ENCODE measurements at places on chromosomes 16 and 17.

DNA sequence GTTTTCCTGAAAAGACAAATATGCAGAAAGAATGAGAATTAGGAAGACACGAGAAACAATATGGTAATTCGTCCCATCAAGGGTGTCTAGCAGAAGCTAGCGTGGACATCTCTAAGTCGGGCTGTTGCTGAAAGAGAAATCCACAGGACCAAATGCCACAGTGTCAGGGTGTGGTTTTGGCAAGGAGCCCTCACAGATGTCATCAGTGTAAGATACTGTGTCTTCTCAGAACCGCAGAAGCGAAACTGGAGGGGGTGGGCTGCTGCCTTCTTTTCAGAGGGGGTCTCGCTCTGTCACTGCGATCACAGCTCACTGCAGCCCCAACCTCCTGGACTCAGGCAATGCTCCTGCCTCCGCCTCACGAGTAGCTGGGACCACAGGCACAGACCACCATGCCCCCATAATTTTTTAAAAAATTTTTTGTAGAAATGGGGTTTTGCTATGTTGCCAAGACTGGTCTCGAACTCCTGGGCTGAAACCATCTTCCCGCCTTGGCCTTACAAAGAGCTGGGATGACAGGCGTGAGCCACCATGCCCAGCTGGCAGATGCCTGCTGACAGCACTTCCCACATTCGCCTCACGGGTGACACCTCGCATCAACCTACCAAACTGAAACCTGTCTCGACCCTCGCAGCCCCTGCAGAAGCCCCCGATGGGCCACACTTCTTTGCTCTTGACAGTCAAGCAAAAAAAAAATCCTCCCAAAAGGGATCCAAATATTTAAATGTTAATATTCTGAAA is 26.2 kb downstream of the TRAP1 start:
- DNase-seq: no peak

DNA sequence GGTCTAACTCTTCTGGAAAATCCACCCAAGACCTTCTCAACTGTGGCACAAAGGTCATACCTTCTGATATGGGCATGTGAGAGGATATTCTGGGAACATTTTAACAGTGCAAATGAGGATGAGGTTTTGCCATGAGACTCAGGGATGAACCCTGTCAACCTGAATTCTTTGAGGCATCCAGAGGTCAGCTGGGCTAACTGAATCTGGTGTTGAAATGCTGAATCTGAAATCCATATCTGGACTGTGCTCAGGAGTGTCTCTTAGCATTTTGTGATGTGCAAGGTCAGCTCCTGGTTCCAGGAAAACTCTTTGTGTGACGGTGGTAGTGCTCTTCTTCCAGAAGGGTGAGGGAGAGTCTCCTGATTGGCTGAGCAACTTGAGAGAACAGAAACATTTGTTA is 276.0 kb upstream of the SALL1 start:
- no peak for DNase-seq

DNA sequence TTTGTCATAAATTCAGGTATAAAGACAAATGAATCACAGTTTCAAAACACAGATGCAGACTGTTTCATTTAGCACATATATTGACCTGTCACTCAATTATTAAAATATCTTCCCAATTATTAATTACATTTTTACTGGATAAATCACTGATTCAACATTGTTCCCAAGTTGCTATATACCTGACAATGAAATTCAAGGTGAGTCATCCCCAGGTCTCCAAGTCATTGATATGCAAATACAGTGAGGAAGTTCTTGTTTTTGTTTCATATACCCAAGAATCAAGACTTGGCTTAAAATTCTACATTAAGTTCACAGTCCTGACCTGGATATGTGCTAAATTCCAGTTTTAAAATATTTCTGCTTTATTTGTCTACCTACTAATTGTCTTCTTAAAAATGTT is 599.3 kb upstream of the PSMD7 start:
- no peak for DNase-seq

DNA sequence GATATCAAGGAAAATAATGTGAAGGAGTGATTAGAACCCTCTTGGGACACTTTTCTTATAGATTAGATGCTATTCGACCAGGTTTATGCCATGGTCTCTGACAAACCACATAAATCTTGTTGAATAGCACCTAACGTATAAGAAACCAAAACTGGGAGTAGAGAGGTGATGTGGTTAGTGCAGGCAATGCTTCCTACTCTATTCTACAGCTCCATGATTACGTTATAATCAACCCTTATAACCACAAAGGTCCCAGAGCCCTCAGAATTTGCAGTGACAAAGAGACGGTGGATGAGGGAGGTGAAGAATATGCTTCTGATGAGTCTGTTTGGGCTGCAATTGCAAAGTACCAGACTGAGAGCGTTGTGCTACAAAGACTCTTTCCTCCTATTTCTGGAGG is 78.4 kb downstream of the ARHGAP44 start:
- DNase-seq: no peak

DNA sequence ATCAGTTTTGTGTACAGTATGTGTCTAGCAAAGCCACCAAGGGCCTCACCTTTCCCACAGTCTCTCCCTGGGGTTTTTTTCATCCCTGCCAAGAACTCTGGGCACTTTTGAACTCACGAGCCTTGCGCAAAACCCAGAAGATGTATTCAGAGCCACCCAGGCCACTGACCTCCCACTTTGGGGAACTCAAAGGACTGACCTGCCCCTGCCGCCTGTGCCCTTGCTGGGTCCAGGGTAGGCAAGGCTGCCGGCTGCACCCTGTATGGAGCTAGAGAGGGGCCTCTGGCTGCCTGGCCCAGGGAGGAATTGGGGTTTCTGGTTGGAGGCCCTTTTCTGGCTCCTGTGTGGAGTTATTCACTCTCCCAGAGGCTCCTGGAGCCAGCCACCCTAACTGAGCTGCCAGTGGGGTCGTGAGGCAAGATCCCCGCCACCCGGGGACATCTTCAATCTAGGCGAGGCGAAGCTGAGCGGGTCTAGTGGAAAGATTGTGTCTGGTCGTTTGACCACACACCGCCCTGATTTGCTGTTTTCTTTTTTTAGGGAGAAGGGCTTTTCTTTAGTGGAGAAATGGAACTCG is 1.9 kb downstream of the CDK5R1 start:
- DNase-seq: no peak

GRCh38 chr17:17420561-17421269 is 56.1 kb upstream of the MED9 start:
- no peak for DNase-seq

DNA sequence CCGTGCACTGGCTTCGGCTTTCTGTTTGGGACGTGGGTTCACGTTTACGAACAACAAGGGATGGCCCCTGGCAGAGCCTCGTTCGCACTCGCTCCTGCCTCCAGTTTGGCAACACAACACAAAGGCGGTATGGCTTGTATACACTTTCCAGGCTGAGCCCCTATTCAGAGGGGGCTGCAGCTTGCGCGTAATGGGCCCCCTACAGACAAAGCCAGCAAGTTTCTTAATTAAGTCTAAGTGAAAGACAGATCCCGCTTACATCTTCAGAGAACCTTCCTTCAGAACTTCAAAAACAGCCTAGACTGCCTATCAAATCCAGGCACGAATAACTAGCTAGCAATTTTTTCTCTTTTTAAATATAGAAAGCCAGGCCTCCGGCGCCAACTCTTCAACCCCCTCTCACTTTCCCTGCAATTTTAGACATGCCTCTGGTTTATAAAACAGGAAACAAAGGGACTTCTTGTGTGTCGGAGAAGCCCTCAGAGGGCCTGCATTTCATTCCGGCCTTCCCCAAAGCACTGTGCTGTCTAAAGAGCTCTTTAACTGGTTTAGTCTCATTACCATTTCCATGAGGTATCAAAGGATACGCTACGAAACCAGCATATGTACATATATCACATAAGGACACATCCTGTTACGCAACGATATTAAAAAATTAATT is 244.9 kb downstream of the STX8 start:
- no peak for DNase-seq

DNA sequence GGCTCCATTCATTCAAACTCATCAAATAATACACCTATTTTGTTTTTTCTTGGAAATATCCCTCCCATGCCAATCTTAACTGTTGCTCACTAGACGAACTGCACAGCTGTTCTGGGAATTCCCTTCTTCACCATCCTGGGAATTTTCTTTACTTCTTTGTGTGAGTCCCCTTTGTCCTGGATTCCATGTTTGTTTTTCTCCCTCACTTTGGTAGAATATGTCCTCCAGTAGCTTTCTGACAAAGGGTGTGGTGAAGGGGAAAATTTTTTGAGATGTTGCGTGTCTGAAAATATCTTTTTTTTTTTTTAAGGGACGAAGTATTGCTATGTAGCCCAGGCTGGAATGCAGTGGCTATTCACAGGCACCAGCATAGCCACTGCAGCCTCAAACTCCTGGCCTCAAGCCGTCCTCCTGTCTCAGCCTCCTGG is 17.2 kb upstream of the UTP6 start:
- DNase-seq: no peak

DNA sequence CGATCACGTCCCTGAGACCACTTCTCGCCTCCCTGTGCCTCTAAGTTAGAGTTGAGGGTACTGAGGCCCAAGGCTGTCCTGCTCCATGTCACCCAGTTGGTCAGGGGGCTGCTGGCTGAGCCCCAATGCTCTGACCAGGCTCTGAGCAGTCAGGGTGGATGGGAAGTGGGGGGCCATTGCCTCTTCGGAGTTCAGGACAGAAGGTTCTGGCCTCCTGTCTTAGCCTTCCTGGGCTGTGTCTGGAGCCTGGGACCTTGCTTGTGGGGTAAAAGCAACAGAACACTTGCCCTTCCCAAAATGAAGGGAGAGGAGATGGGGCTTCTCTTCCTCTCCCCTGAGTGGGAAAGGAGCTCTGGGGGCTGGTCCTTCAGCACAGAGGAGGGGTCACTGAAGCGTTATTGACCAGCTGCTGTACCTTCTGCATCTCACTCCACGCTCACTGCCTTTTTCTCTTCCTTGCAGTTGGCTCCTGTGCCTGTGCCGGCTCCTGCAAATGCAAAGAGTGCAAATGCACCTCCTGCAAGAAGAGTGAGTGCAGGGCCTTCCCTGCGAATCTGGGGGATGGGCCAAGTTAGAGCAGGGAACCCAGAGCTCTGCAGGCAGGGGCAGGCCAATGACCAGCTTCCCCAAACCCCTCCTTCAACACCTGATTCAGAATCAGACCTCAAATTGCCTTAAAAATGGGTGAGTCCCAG is 580 bp downstream of the MT1X start:
- no peak for DNase-seq

DNA sequence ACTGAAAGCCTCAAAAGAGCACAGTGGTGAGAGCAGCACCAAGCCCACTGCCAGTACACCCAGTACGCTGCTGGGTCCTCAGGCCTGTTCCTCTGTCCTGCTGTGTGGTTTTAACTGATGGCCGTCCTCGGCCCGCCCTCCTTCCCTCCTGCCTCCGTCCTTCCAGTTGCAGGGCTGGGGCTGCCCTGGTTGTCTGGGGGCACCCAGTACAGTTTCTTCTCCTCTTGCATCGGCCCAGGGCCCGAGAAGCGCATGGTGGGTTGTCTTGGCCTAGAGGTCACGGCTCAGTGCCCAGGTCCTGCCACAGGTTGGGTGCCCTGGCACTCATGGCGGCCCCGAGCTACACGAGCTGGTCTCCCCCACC is 70.8 kb upstream of the KCTD5 start:
- DNase-seq: no peak

DNA sequence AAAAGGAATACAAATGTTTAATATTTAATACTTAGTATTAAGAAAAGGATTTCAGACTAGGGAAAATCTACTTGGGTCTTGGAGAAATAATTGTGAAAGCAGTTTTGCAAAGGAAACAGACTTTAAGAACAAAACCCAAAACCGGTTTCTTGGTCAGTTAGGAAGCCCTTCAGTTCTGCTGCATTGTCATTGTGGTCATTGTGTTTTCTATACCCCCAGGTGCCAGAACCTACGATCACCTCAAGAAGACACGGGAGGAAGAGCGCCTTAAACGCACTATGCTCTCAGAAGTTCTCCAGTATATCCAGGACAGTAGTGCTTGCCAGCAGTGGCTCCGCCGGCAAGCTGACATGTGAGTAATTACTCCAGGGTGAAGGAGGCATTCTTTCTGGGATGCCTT is 19.5 kb upstream of the DUSP14 start:
- DNase-seq: no peak

DNA sequence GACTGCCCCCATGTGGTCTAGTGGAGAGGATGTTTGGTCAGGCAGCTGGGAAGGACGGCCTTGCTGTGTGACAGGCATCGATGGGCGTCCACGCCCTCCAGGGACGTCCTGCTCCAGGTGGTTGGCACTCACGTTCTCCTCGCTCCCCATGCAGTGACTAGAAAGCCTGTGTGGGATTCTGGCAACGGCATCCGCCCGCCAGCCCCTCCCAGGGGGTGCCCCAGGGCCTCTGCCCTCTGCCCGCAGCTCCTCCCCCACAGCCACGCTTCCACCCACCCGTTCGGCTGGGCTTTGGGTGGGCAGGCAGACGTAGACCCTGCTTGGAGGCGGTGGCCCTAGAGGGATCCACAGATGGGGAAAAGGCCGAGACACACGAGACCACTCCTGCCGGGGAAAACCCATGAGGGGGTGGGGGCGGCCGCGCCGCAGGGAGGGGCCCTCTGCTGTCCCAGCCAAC is 4.7 kb upstream of the IL17C start:
- peak; percentile 7 for DNase-seq

Data from endothelial cell of umbilical vein (primary cell).